Stimulated activated CD4-positive, alpha-beta T cell treated with anti-CD3 and anti-CD28 coated beads, Interleukin-15, amount 100 ng/mL, for 1 hour (primary cell): ENCODE measurements at places on chromosomes 1 and 21.

DNA sequence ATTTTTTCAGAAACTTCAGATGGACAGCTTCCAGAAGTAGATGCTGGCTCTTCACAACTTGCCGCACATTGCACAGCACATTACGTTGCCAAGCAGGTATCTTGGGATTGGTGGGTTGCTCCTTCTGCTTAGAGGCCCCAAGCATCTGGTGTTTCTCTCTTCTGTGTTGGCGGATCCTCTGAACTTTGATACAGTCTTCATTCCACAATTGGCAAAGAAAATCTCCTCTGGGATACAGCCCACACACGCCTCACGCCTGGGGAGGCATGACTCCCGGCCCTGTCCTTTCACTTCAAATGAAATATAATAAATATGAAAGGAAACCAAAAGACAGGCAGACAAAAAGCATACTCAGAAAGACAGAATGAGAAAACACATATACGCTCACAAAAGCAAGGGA is 72.3 kb upstream of the PPP2R5A start:
- DNase-seq = no peak

DNA sequence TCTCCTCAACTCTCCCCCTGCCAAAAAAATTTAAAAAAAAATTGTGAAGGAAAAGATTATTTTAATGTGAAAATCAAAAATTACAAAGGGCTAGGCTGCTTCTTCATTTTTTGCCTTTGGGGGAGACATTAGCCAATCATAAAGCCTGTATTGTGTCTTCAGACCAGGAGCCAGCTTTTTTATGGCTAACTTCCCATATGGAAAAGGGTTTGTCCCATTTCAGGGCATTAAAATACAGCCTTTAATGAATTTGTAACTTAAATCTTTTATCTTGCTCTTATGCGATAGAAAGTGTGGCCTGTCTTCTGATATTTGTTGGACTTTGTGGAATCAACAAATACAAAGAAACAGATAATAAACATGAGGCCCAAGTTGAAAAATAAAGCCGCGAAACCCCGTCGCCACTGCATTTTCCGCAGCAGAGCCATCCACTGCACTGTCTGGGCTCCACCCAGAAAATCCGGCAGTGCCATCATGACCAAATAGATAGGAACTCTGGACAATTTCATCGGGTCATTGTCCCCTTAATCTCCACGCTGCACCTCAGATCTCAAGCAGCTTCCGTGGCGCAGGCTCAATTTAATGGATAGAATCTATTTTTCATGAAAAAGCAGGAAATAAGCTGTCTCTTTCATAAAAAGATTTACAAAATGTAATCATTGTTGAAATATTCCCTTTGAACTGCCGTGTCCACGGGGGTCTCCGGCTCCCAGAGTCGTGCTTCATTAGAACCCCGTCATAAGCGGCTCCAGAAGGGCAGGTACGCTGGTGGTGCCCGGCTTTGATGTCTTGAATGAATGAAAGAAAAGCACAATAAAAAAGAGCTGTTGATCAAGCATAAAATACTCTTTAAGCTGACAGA is 277.6 kb downstream of the TM2D1 start:
- no peak for DNase-seq

- DNase-seq = no peak
Observed at GRCh38 chr1:20147846-20148570, 8.9 kb downstream of the PLA2G2F start.

DNA sequence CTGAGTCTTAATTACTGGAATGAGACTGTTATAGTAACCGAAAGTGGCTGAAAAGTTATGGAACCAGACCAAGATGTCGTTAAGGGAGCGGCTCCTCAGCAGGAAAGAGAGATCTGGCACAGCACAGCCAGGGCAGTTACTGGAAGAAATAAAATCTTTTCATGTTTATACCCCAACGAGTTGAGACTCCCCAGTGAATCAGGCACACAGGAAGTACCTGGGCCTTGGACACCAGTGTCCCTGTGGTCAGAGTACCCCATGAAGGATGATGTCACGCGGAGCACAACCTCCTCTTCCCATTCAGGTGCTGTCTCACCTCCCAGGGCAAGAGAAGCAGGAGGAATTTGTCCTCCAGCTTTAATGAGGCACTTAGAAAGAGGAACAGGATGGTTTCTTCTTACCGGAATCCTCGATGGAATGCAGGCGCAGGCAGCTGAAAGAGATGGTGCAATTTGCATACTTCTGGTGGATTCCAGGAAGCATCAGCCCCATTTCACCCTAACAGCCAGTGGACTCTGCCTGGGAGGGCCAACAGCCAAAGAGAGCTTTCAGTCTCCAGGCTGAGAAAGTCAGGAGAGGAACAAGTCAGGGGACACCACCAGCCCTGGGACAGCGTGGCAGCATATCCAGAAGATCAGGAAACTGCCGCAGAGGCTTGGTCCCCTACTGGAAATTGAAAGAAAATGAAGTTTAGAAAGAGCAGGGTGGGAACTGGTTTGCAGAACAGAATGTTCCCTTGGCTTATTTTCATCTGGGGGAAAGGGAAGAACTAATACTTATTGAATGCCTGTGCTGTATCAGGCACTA is 35.9 kb upstream of the CTTNBP2NL start:
- DNase-seq = no peak

DNA sequence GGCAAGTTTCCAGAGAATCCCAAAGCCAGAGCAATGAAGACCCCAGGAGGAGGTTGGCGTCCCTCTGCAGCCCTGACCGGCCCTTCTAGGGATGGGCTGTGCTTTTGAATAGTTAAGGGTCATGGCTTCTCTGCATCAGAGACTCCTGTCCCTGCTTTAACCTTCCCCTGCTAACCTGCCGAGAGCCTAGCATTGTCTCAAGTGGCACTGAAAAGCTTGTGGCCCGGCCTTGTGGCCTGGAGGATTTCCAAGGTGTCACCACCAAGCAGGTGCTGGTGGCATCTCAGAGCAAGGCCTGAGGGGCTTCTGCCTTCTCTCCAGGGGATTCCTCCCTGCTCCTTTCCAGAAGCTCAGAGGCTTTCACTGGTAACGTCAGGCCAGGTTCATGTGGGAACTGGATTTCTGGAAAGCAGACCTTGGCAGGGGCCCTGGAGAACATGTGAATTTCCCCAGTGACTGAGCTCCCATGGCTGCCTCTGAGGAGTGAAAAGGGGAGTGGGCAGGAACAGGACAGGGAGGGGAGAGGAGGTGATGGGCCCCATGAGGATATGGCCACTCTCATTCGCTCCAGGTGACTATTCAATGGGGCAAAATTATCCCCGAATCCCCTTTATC is 409.9 kb downstream of the PTPRU start:
- no peak for DNase-seq

DNA sequence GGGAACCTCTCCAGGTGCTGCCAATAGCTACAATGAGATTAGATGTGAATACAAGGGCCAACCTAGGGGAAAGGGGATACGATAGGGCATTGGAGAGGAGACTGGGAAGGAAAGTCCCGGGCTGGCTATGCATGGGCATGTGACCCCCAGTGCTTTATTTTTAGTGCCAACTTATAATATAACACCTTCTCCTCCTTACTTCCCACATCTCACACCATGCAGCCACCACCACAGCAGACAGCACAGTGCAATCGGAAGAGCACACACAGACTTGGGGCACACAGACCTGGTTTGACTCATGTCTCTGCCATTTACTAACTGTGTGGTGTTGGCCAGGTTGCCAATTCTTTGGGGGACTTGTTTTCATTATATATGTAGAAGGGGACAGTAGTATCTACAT is 85.4 kb downstream of the TOMM20 start:
- no peak for DNase-seq

DNA sequence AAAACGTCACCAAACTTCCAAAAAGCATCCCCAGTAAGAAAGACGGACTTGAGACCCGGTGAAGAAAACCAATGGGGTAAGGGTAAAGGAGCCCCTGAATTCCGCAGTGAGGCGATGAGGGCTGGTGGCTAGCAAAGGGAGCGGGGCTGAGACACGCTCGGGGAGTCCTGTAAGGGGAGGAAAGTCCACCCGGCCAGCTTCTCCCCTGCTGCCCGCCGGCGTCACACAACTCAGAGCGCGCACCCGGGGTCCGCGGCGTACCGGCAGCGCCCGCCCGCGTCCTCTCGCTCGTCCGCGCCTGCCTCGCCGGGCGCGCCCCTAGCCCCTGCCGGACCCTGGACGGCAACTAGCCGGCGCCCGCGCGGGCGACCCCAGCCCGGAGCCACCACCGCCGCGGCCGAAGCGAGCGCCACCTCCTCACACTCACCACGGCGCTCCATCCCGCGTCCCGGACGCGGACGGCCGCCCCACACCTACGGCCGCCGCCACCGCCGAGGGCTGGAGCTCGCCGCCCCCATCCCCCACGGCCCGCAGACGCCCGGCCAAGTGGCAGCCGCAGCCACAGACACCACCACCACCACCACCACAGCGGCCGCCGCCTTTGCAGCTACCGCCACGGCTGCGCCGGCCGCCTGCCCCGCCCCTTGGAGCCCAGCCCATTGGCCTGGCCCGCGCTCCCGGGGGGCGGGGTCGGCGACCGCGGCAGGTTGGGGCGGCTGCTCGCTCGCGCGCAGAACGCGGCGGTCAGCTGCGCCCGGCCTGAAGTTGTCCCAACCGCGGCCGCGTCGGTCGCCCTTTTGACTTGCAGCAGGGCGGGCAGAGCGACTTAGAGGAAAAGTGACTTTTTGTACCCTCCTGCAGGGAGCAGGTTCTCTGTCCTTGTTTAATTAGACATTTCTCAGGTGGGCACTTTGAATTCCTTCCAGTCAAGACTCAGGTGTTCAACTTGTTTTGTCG is 10.0 kb upstream of the ARHGAP29 start:
- DNase-seq = no peak

- DNase-seq = no peak
Observed at GRCh38 chr1:202254454-202255252, 61.1 kb downstream of the LGR6 start.

GRCh38 chr1:98179151-98179773 is 258.4 kb upstream of the DPYD start:
- no peak for DNase-seq

DNA sequence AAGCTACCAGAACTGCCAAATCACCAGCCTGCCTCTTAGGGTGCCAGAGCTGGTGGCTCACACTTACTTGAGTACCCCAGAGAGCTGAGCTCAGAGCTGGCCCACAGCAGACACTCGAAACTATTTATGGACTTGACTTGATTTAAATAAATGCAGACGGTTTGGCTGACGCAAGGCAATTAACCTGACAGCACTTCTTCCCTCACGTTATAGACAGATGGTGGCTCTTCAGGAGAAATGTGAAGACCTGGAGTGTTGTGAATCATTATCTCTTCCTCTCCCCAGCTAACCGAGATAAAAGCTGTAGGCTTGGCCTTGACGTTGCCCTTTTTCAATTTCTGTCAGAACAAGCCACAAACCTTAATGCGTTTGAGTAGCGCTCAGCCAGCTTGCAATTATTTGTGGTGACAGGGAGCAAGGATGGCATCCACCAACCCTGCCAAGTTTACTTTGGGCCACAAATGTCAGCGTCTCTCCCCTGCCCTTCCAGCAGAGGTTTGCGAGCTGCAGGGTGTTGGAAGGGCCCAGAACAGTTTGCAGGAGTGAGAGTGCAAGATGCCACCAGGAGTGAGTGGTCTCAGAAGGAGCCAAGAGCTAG is 34.0 kb upstream of the BCAR3 start:
- DNase-seq = no peak

DNA sequence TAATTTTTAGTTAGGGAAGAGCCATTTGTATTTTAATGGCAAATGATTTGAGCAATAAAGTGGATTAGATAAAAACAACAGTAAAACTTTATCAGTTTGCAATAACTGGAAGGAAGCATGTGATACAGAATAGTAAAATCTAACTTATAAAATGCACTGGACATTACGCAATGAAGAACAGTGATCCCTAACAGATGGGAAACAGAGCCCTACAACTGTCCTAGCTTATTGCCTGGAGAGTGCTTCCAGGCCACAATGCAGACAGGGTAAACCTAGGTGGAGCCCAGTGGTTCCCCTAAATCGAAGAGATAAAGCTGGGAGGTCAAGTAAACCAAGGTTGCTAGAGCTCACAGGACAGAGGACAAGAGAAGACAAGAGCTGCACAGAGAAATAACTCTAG is 7.0 kb downstream of the OMA1 start:
- DNase-seq = no peak

- peak; percentile 78 for DNase-seq
Observed at GRCh38 chr1:157090196-157090647, 9.4 kb downstream of the ETV3L start.

DNA sequence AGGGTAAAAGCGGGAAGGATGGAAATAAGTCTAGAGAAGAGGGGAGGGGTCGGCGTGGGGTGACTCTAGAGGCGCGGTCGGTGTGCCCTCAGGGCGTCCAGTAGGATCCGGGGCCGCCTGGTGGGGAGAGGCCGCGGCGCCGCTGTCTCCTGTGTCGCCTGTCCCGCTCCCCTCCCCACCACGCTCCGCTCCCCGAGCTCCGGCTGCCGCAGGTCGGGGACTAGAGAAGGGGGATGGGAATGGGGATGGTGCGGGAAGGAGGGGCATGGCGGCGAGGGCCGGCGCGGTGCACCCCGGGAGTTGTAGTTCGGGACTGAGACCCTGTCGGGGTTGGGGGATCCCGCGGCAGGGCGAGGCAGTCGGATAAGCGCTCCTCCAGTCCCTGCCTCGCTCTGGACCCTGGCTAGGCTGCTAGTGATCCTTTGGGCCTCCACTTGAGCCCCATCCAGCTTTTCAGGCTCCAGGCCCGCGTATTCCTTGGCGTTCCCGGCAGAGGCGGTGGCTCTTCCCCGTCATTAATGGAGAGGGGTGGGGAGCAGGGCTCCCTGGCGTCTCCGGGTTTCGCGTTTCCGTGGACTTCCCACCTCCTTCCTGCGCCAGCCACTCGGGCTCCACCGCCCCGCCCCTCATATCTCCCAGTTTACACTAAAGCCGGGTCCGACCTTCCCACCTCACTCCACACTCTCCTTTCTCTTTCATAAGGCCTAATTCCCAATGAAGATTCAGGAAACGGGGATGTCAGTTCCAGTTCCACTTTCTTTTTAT is at the start of gene ENTREP3:
TSS of gene ENTREP3 (minus strand) at position 241 of the 765 bp plus-strand sequence. CDS start 606 bp downstream, outside the sequence.
- peak; percentile 42 for DNase-seq

DNA sequence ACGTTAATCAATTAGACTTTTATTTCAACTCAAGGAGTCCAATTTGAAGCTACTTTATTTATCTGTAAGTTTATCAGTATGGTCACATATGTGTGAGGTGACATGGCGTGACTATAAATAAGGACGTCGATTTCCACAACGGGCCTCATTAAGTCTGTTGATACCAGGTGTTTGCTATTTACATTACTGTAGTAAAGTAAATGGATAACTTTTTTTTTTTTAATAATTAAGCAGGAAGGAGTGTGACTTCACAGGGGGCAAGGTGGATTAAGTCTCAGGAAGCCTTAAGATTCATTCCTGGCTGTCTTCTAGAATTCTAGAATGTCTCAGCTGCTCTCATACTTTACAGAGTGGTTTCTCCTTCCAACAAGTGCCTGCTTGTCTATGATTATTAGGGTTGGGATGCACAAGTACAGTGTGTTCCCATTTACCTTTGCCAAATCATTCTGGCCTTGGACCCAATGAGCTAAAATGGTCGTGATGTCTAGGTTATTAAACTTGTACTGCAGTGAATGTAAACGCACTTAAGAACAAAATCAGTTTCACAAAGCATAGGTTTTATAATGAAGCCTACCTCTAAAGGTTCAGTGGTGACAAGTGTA is 15.5 kb downstream of the MAP3K7CL start:
- no peak for DNase-seq
